ENCODE measurements at places on chromosomes 11 and 22.

- DNase-seq = no peak
Observed at GRCh38 chr11:2539371-2540222, 94.8 kb downstream of the KCNQ1 start.

GRCh38 chr11:109435121-109435742 is 13.2 kb downstream of the C11orf87 start:
- DNase-seq = no peak

- DNase-seq = no peak
Observed at GRCh38 chr11:125053167-125053566, 9.9 kb upstream of the SLC37A2 start.

DNA sequence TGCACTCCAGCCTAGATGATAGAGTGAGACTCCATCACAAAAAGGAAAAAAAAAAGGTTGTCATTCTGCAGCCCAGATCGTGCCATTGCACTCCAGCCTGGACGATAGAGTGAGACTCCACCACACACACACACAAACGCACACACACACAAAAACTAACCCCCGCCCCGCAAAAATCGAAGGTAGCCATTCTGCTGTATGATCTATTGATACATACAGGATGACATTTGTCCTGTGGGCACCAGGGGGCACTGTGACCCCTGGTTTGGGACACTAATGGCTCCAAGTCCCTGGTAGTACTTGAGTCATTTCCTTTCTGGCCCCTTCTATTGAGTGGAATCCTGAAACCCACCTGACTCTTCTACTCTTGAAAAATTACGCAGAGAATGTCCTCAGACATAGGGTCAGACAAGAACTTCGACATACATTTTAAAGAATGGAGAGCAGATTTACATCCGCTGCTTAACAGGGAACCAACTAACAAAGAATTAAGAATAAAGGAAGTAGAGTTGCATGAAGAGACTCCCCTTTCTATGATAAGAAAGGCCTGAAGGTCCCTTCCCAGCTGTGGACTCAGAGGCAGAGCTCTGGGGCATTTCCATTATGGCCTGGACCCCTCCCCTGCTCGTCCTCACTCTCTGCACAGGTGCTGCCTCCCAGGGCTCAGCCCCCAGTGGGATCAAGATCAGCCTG is 35.0 kb upstream of the PRAME start:
- DNase-seq = peak; percentile 31
